NCI-H446 (cell line): ENCODE measurements at places on chromosomes 5 and 9.

DNA sequence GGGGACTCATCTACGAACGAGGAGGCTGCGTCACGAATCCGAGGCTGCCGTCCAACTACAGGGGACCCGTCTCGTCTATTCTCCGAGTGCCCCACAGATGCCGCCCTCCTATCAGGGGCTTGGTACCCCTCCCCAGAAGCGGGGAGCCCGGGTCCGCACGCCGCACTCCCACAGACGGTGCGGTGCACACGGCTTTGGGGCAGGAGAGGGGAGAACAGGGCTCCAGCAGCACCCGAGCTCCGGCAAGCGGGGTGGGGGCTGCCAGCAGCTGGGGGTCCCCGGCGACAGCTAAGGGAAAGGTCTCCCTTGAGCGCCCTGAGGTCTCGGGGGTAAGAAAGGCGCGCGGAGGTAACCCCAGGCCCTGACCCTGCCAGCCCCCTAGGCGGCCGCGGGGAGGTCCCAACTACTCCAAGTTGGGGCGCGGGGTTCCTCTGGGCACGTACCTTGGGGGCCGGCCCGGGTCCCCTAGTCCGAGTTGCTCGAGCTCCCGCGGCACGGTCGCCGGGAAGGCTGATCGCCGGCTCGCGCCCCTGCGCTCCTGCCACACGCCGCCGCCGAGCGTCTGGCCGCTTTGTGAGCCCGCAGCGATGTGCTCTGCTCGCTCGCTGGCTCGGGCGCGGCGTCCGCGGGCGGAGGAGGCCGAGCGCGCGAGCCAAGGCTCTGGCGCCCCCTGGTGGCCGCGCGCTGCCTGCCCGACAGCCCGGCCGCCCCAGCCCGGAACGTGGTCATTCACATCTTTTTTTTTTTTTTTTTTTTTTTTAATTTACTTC is at the start of gene SPOCK1:
Gene SPOCK1, minus strand, starts transcription at position 591 of the 770 bp plus-strand sequence.
- DNase-seq = no peak

GRCh38 chr5:124262991-124263571 is 483.4 kb downstream of the ZNF608 start:
- no peak for DNase-seq

DNA sequence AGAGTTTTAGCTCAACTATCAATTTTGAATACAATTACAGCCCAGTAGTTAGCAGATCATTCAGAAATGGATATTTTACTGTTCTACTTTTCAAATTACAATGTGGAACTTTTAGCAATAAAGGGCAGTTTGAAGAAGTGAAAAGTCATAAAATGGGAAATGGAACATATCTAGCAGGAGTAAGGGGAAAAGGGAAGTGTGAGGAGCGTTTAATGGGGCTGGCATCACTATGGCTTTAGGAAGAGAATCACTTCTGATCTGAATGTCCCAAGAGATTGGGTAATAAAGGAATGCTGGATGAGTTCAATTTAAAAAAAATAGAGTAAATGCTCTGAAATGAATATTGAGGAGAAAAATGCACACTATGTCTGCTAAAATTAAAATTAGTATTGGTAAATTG is 77.4 kb downstream of the ATPSCKMT start:
- DNase-seq = no peak

- DNase-seq = no peak
These were observed 380.8 kb downstream of the EBF1 start for GRCh38 chr5:158718738-158719505.

DNA sequence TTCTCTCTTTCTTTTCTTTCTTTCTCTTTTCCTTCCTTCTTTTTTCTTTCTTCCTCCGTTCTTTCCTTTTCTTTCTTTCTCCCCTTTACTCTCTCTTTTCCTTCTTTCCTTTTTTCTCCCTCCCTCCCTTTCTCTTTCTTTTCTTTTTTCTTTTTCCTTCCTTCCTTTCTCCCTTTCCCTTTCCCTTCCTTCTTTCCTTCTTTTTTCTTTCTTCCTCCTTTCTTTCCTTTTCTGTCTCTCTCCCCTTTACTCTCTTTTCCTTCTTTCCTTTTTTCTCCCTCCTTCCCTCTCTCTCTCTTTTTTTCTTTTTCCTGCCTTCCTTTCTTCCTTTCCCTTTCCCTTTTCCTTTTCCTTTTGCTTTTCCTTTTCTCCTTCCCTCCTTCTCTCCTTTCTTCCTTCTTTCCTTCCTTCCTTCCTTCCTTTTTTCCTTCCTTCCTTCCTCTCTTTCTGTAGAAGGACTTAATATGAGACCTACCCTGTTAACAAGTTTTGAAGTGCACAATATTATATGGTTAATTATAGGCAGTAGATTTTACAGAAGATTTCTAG is 142.7 kb upstream of the CD180 start:
- no peak for DNase-seq
